Skeletal muscle cell (primary cell): ENCODE measurements at places on chromosomes 2 and 18.

DNA sequence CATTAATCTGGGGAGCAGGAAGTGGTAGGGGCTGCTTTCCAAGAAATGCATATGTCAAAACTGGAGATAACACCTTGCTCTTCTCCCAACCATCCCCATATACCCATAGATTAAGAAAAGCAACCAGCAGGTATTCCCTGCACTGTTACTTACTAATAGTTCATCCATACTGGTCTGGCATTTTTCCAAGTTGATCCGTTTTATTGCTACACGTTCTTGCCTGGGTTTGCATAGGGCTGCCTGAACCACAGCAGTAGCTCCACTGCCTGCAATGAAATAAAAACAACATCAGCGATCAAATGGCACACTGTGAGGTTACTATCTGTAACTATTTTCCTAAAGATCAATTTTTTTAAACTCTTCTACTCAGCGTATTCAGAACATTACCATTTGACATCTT lies 65.6 kb downstream of the STK39 start:
- DNase-seq = no peak

- DNase-seq = no peak
These were observed 89.8 kb downstream of the KLHL14 start for GRCh38 chr18:32683044-32683443.

DNA sequence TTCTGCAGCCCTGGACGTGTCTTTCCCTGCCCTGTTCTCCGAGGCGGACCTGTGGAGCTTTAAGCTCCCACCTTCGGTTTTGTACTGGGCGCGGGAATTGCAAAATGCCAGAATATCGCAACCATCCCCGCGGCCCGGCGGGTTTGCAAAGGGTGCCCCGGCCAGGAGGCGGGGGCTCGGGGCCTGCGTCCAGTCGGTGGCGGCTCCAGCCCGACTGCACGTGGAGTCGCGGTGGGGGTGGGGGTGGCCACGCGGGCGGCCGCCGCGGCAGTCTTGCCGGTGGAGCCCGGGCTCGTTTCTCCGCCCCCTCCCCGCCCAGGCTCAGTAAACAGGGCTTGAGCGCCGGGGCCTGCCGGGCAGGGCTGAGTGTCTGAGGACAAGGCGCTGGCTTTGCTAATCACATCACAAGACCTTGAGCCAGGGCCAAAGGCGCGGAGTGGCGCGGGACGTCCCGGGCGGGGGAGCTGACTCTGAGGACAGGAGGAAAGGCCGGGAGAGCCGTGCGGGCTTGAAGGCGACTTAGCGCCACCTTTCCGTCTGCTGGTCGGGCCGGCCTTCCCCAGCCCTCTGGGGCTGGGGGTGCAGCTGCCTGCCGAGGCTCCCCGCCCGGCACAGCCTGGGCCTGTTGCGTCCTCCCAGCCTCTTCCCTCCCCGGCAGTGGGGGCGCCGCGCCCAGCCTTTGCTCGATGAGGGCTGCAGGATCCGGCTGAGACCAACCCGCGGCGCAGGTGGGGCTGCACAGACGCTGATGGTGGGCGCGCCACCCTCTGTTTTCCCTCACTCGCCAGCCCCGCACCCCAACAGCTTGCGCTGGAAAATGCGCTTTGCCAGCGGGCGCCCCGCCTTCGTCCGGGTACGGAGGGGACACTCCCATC lies 786 bp upstream of the ZFP36L2 start:
- DNase-seq = no peak

DNA sequence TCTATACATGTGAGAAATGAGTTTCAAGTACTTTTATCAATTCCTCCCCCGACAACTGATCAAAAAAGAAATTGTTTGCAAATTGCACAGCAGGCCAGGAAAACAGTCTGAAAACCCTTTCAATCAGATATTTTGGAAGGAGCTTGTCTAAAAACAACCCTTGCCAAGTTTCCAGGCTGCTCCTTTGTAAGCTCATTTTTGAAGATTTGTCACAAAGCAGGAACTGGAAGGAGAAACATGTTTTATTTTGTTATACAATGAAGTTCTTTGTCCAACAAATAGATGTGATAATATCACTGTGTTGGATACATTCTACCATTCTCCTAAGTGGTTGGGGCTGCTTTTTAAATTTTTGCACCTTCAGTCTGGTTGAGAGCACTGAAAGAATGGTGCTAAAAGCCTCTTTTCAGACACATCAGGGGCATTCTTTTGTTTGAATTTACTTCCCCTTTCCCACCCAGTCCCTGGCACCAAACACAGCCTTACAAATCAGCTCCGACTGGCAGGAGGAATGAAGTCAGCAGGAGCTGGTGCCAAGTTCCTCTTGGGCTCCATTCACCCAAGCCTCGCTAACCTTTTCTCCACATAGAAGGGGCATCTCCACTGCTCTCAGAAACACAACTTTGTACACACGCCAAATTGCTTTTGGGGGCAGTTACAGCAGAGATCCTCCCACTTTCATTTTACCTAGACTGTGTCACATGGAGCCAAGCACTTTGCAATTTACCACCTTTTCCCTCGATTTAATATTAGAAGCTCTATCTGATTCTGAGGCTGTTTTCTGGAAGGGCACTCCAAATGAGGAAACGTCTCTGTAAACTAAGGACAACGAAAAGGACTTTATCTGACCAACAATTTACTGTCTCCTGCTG lies 88.0 kb downstream of the C1D start:
- DNase-seq = no peak

DNA sequence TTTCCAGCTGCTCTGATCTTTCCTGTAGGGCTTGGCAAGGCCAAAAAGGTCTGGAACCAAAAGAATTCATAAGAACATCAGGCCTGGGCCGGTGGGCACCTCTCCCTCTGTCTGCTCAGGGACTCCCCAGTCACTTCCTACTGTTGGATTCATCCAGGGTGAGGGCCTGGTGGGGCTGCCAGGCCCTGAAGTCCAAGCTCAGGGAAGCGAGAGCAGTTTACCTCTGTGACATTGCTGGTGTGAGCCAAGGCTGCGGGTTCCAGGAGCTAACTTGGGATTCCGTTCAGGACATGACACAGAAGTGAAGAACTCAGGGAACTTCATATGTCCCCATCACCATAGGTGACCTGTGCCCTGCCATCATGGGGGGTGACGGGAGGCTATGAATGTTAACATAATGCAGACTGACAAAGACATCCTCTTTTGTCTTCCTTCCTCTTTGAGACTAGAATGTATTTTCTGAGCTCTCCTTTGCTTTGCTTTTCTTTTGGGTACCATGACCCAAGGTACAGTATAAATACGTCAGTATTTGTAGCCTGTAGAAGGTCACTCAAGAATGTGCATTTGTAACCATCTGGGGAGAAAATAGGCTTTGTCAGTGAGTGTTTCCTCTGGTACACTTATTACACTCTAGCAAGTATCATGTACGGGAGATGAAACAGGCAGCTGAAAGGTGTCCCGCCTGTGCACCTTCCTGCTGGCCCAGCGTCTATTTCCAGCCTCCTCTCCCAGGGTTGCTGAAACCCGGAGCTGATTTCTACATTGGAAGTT lies 130.5 kb upstream of the SLC1A4 start:
- DNase-seq = no peak

- DNase-seq = no peak
These were observed 81.8 kb upstream of the AGAP1 start for GRCh38 chr2:235411905-235412485.

DNA sequence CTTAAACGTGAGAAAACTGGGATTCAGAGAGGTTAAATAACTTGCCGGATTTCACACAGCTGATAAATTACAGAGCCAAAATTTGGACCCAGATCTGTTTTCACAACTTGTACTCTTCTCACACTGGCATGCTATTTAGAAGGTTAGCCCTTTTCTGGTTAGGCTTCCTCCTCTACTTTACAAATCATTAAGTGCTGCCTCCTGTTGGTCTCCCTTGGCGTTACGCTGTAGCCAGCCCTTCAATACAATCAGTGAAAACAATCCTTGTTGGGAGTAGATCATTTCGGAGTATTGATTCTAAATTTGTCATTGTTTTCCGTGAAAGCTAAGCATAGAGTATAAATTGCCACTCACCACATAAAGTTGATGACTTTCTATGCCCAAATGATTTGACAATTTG lies 153.5 kb downstream of the ARHGAP15 start:
- no peak for DNase-seq

DNA sequence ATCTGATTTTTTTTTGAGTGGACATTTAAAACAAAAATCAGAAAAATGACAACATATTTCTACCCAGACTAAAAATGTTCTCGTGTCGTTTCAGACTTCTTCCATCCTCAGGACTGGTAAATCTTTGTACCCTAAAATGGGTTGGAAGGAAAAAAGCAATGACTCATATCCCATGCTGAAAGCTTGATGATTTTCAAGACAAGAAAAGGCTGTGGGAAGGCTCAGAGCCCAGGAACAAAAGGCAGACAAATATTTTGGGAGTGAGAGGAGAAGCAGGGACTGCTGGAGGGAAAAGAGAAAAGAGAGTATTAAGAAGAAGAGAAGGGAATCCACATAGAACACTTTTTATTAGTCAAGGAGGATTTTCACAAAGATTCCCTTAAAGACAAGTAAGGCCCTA lies 77.1 kb upstream of the CTAGE1 start:
- DNase-seq = peak; percentile 58

DNA sequence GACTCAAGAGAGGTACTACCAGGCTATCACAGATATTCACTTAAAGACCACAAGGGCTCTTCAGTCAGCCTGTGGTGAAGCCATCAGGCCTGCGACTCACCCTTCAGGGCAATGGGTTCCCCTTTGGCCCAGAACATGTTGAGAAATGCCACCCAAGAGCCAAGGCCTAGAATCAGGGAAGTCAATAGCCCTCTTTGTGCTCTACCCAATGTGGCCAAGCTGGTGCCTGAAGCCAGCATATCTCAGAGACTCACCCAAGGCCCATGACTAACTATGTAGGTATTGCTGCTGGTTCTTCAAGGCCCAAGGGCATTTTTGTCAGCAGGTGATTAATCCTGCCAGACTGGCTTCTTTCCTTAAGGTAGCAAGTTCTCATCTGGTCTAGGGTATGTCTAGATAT lies 338.9 kb upstream of the SETBP1 start:
- DNase-seq = no peak

DNA sequence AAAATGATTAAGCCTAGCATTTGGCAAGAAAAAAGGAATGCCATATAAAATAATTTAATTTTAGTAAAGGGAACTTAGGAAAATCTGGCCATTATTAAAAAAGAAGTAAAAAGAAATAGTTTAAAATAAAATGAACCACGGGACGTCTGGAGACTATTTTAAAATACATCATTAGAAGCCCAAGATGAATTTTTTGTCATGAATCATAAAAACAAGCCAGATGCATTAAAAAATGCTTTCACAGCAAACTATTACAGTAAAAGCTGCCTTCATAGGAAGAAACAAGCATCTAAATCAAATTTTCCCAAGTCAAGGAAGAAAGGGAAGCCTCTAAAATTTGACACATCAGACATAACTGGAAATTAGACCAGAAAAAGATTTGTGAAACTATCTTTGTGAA lies 33.0 kb downstream of the COL5A2 start:
- DNase-seq = no peak

DNA sequence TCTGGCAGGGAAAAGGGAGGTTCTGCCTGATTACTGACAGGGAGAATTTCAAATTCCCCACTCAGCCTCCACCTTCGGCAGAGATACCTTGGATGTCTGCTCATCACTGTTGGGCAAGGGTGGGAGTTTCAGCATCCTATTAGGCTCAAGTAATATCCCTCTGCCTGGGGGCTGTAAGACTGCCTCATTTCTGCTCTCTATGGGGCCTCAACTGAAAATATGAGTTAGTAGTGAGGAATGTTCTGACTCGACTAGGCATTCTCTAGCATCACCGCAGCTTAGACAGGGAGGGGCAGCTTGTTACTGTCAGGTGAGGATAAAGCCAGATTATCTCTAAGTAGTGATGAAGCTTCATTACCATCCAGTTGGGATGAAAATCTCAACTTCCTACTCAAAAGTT lies 87.7 kb upstream of the LRP1B start:
- no peak for DNase-seq

DNA sequence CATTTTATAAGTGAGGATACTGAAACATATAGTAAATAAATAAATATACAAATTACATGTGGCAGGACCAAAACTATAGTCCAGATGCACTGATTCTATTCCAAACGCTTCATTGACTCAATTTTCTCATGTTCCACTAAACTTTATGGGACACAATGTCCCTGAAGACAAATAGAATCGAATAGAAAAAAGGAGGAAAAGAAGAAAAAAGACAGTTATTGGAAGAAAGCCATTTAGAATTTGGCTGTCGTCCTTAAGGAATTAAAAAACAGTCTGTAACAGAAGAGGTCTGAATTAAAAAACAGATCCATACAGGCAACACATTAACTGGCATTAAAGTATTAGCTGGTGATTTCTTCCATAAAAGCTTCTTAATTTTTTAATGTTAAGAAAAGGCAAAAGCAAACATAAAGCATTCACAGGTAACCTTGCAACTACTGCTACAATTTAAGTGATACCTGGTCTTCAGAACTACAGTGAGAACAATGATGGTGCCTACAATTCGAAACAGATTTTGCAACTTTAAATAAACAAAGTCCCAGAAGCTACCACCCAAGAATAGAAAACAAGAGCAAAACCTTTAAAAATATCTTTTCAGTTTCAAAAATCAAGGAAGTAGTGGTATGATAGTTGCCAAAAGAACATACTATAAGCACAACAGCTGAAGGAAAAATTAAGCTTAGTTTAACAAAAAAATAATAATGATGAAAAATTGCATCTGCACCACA lies 17.4 kb upstream of the CHAC2 start:
- no peak for DNase-seq

DNA sequence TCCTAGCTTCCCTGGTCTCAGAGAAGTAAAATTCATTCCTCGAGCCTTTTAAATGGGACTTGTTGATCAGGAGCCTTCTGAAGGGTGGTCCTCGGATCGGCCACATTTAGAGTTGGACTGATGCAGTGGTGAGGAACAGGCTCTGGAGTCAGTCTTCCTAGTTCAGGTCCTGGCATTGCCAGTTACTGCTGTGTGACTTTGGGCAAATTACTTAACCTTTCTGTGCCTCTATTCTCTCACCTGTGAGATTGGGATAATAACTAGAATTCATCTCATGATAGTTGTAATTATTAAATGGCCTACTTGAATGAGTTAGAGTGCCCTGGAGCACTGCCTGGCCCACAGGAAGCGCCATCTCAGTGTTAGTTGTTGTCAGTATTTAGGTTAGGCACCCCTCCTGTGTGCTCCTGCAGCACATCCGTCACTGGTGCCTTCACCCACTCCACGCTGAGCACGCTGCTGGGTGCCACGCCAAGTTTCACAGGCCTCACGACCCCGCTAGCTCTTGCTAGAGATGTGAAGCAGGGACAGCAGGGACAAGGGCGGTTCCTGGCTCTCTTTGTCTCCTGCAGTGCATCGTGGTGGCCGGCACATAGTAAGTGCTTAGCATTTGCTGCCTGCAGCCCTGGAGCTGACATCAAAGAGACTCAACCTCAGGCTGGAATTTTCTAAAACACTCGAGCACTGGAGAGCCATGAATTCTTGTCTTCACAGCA lies 122.9 kb downstream of the FAM210A start:
- DNase-seq = no peak
